Right ventricle myocardium superior (tissue), 1 donor: ENCODE measurements at places on chromosomes 4 and X. TPM values are rescaled to one million over a fixed set of nuclear protein-coding genes. Genes with fewer than 3 reads are reported as not detected.

Gene PLXNB3
- total RNA-seq = 1.5 TPM

DNA sequence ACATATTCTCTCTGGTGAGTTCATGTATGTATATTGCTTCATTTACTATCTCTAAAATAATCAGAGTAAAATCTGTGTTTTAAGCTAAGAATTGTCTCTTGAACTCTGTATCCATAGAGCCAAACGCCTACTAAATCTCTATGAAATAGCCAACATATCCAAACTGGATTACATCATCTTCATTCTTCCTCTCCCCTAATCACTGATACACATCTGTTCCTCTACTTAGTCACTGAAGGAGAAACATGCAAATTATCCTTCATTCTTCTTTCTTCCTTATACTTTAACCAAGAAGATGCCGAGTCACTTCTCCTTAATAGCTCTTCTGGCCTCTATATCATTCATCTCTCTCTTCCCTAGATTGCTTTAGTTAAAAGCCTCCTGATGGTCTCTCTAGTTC is 630.4 kb upstream of the FTHL17 start:
- DNase-seq = no peak

Gene PDE5A
- 6.5 TPM for total RNA-seq

- no peak for DNase-seq
Measured at GRCh38 chr4:120446051-120446567, 379.5 kb upstream of the MAD2L1 start.

GRCh38 chr4:134117392-134118183 is 84.0 kb downstream of the PABPC4L start:
- DNase-seq = no peak

Gene TRPC5OS
- total RNA-seq = not detected

- no peak for DNase-seq
Measured at GRCh38 chr4:122591196-122591595, 29.7 kb downstream of the IL21 start.

DNA sequence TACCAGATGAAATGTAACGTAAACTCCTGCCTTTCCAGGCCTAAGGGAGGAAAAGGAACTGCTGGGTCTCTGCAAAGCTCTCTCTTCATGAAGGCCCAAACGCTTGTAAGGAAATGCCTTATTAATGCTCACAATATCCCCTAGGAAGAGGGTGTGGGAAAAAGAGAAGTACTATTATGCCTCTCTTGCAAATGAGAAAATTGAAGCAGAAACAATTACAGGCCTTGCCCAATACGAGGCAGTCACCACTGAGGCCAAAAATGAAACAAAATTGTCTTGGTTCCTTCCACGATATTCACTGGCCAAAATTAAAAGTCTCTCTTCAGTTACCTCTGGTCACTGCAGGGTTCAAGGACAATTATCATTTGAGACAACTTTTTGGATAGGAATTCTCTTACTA is 3.2 kb downstream of the SCARB2 start:
- no peak for DNase-seq

Gene CRMP1
- 1.2 TPM for total RNA-seq

DNA sequence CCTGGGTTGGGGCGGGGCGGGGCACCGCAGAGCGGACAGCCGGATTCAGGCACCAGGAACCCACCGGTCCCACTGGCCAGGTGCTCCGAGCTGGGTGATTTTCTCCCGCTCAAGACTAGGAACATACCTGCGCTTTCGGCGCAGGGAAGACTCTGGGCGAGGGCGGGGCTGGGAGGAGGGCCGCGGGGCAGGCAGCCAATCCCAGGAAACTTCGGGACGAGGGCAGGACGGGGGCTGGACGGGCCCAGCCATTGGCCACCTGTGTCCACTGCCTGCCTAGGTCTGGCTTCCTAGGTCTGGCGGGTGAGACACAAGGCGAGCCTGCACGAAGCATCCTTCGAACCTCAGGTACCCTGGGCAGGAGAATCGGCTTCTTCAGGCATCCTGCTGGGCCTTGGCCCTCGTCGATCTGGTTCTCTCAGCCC is 274 bp upstream of the ERVMER34-1 start:
- peak; percentile 77 for DNase-seq

DNA sequence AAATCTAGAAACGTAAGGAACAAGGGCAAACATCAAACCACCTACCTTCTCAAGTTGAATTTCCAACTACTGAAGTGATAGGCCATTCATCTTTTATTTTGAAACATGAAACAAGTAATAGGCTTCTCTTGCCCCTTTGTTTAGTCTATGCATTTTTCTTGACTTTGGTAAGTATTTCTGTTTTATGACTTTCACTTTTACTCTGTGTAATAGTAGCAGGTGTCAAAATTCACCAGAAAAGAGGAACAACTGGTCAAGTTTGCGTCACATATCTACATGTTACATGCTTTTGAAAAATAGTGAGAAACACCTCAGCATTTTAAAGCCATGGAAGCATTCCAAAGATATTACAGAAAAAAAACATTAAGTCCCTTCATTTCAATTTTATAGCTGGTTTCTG is 157.1 kb upstream of the FTHL17 start:
- DNase-seq = no peak

Gene GABRQ
- not detected for total RNA-seq

DNA sequence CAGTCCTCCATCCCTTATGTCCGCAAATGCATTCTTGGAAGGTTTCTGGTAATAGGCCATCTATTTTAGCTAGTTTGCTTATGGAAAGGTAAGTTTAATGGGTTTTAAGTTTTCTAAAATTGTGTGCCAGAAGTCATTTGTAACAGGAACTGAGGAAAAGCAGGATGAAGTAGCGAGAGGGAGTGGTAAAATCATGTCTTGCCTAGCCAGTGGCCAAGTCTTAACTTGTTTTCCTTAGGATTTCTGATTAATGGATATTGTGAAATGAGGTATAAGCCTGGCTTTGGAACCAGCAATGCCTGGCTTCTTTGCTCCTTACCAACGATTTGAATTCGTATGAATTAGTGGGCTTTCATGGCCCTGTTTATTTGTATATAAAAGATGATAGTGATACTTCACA is 7.3 kb downstream of the SEC24B start:
- DNase-seq = no peak

DNA sequence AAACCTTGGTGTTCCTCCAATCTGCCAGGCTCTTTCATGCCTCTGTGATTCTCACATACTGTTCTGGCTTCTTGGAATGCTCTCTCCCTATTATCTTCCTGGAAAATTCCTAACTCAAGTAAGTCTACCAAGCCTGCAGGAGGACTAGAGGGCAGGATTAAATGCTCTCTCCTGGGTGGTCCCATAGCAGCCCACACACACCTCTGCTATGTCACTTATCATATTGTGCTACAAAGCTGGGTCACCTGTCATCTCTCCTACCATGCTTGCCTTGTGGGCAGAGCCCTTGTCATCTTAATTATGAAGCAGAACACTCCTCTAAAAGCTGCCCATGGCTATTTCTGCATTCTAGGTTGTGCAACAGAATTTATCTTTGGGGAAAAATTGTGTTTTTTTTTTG is 344.5 kb upstream of the NOCT start:
- no peak for DNase-seq

GRCh38 chrX:2517055-2517454 is 16.3 kb upstream of the DHRSX start:
- DNase-seq = no peak

DNA sequence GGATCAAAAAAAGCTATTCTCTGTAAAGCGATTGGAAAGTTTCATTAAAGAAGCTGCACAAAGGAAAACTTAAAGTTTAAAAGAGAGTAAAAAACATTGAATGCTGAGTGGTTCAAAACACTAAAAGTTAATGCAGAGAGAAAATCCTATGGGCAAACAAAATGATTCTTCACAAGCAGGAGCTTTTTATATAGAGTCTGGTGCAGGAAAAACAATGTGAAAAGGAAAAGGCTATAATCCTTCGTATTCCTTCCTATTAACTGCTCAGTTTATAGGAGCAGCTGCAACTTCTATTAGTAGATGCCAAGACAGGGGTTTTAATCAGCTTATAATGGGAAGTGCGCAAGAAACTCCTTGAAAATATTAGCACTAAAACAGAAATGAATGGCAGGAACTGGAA is 100.7 kb downstream of the PDGFC start:
- DNase-seq = no peak

GRCh38 chrX:134444681-134445080 is 15.3 kb upstream of the HPRT1 start:
- DNase-seq = no peak

Gene IQSEC2
- 10.5 TPM for total RNA-seq

GRCh38 chr4:143700416-143701352 is at the start of gene FREM3:
FREM3 (minus strand) TSS chr4:143700675; CDS start chr4:143700675, 0 bp downstream.
- DNase-seq = no peak

Gene RAPGEF2
- 43.8 TPM for total RNA-seq

DNA sequence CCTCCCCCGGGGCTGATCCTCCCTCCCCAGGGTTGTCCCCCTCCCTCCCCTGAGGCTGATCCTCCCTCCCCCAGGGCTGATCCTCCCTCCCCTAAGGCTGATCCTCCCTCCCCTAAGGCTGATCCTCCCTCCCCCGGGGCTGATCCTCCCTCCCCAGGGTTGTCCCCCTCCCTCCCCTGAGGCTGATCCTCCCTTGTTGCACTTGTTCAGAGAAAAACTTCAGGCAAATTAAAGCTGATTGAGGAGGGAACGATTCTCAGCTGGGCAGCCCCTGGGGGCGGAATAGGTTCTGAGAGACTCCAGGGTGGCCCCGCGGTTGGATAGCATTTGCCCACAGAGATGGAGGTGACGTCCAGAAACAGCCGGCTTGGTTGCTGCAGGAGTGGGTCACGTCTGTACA is 110.7 kb upstream of the ADRA2C start:
- DNase-seq = no peak

DNA sequence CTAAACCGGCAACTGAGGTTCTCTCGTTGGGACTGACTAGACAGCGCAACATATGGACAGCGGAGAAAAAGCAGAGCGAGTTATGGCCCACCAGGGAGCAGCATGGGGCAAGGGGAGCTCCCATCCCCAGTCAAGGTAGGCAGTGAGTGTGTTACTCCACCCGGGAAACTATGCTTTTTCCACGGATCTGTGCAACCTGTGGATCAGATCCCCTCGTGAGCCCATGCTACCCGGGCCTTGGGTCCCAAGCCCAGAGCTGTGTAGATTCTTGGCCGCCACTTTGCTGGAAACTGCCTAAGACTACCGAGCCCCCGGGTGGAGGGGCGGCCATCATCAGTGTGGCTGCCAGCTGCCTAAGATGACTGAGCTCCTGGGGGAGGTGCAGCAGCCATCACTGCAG is 140.9 kb downstream of the PAPSS1 start:
- DNase-seq = peak; percentile 16

- DNase-seq = no peak
Measured at GRCh38 chr4:36348403-36348938, 67.1 kb downstream of the DTHD1 start.

- no peak for DNase-seq
Measured at GRCh38 chrX:15908603-15909290, 54.1 kb upstream of the AP1S2 start.

DNA sequence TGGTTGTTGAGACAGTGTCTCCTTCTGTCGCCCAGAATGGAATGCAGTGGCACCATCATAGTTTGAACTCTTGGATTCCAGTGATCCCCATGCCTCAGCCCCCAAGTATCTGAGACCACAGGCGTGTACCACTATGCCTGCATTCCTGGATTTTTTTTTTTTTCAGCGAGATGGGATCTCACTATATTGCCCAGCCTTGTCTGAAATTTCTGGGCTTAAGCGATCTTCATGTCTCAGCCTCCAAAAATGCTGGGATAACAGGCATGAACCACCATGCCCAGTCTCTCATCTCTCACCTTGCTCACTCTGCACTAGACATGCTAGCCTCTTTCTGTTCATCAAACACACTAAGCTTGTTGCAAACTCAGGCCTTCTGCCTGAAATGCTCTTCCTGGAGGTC is 104.1 kb downstream of the UBE2K start:
- DNase-seq = no peak

Gene PGRMC2
- total RNA-seq = 58.4 TPM

GRCh38 chr4:28702571-28702970 is 1841.9 kb downstream of the STIM2 start:
- DNase-seq = no peak

GRCh38 chrX:19704132-19704531 is 183.3 kb downstream of the SH3KBP1 start:
- no peak for DNase-seq

- no peak for DNase-seq
Measured at GRCh38 chr4:68391436-68391835, 41.5 kb upstream of the YTHDC1 start.

- DNase-seq = no peak
Measured at GRCh38 chr4:108840426-108840975, 77.6 kb upstream of the ETNPPL start.

DNA sequence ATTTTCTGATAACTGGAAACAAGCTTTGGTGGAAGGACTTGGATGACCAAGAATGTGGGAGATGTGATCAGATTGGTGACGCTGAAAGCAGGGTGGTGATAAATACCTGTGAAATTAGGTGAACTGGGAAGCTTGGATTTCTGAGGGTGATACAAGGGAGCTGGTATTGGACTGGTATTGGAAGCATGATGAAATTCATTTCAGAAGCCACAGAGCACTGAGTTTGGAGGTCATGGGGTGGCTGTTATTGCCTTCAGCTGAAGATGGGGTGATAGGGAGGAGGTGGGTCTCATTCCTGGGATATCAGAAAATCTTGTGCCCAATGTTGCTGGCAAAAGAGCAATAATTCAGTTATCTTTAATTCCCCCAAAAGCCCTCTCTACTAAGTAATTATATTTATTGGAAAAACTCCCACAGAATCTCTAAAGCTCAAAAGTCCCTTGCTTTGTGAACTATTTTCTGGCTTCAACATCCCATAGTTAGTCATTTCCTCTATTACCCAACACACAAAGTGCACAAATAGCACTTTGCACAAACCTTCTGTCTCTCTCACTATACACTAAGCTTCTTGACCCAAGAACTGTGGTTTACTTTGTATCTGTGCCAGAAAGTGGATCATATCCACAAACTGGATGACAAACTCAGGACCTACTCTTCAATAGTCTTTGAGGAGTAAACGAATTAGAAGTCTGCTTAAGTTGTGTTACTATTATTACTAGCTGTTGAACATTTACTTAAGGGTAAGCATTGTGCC is 23.1 kb upstream of the CAMK2D start:
- DNase-seq = no peak

Gene SSX4B
- total RNA-seq = not detected

Gene PPP1R2C
- total RNA-seq = not detected

GRCh38 chr4:153603258-153603657 is 80.8 kb upstream of the TLR2 start:
- no peak for DNase-seq

GRCh38 chrX:132568291-132568690 is 79.5 kb upstream of the MBNL3 start:
- DNase-seq = no peak

GRCh38 chr4:25879991-25880651 is 17.3 kb upstream of the SEL1L3 start:
- DNase-seq = no peak

DNA sequence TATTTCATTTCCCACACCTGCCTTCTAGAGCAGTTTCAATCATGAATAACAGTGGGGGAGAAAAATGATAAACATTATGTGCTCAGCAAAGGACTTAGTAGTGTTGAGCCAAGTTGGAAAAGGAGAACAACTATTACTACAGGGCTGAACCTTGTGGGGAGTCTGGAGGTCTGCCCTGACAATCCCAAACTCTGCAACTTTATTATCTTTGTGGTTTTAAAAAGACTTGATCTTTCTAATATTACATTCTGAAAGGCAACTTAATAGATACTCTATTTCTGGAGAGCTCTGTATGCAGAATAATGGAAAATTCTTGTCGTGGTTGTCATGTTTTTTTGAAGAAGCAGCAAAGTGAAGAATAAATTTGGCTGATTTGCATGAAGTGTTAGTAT is 116.1 kb downstream of the SPCS3 start:
- DNase-seq = no peak
